ENCODE measurements at places on chromosomes 13 and 19.

DNA sequence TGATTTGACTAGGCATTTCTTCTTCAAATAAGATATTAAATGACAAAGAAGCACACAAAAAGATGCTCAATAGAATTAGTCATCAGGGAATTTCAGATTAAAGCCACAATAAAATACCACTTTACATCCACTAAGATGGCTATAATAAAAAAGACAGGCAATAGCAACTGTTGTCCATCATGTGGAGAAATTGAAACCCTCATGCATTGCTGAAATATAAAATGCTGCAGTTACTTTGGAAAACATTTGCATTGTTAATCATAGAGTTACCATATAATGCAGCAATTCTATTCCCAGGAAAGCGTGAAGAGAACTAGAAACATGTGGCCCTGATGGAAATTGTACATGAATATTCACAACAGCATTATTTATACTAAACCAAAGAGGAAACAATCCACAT is 605.5 kb upstream of the SLITRK1 start:
- DNase-seq: no peak

DNA sequence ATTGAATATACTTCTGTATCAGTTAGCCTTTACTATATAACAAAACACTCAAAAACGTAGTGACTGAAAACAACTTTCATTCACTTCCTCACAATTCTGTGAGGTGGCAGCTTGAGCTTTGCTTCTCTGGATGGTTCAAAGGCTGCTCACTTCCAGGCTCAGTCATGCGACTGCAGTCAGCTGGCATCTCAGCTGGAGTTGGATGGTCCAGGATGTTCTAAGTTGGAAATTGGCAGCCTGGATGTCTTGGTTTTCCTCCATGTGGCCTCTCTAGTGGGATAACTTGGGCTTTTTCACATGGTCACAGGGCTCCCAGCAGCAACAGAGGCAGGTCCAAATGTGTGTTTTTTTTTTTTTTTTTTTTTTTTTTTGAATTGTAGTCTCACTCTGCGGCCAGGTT is 204.4 kb downstream of the LACC1 start:
- DNase-seq: no peak

GRCh38 chr13:23865026-23865425 is 24.2 kb downstream of the MIPEP start:
- DNase-seq: no peak

- no peak for DNase-seq
These were observed 65.8 kb upstream of the SHISA2 start for GRCh38 chr13:26117620-26118019.

All from suppressor macrophage treated with lipopolysaccharide for 4 hours (primary cell).